ENCODE measurements at places on chromosomes 4 and X.
A peak's percentile ranks its signal among the peaks of the same experiment; 100 is the strongest.

- no peak for DNase-seq
Observed at GRCh38 chr4:100690812-100691211, 173.0 kb upstream of the EMCN start.

DNA sequence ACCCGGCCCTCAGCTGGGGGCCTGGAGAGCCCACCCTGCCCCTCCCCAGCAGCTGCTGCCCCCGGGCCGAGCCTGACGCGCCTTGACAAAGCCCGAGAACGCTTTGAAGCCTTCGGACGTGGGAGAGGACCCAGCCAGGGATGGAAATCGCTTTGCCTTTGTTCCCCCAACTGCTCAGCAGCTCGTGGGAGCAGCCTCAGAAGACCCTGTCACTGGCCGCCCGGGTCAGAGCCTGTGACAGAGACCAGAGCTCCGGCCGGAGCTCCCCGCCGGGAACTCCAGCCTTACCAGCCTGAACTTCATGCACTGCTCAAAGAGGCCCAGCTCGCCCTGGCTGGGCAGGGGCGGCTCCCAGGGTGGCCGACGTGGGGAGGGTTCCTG is 2.6 kb upstream of the SLC6A8 start:
- DNase-seq, result no peak

DNA sequence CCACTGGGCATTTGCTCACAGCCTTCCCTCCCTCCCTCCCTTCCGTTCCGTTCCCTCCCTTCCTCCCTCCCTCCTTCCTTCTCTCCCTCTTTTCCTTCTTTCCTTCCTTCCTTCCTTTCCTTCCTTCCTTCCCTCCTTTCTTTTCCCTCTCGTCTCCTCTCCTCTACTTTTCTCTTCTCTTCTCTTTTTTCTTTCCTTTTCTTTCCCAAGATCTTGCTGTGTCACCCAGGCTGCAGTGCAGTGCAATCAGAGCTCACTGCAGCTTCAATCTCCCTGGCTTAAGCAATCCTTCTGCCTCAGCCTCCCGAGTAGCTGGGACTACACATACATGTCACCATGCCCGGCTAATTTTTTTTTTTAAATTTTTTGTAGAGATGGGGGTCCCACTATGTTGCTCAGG is 26.7 kb upstream of the ING2 start:
- no peak for DNase-seq

- DNase-seq, result peak; percentile 79
Observed at GRCh38 chr4:106587558-106587957, 219.0 kb upstream of the GIMD1 start.

DNA sequence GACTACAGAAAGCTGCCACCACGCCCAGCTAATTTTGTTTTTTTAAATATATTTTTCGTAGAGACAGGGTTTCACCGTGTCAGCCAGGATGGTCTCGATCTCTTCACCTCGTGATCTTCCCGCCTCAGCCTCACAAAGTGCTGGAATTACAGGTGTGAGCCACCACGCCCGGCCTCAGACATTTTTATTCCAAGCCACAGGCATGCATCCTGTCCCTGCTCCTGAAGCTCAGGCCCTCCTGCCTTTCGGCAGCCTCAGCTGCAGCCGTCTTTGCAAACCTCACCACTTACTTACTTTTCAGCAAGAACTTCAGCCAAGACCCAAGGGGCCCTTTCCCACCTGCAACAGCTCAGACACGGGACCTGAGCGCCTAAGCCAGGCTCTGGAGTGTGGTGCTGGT is 26.0 kb downstream of the FAM53A start:
- no peak for DNase-seq

GRCh38 chrX:74351760-74352159 is 47.8 kb downstream of the ZCCHC13 start:
- DNase-seq, result peak; percentile 38

DNA sequence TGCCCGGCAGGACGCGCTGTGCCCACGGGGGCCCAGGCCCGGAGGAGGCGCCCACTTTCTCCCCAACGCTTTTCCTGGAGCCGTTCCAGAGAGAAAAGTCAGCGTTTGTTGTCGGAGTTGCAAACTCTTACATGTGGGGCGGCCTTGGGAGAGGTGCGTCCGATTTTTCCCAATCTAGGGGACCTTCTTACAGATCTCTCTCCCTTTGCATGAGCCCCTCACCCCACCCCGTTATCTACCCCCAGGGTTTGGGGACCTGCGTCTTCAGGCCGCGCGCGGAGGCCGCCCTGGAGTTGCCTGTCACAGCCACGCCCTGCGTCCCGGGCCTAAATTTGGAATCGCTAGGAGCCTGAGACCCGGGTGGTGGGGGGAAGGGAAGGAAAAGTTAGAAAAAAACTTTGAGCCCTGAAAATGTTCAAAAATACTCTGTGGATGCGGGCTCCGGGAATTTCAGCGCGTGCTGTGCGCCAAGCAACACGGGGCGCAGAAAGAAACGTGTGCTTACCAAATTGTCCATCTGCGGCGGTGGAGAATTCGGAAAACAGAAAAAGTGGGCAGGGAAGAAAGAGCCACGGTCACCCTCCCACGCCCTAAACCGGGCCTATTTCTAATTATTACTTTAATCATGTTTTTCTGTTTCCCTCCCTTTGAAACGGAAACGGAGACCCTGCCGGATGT is 587 bp downstream of the CD99 start:
- DNase-seq, result peak; percentile 58

DNA sequence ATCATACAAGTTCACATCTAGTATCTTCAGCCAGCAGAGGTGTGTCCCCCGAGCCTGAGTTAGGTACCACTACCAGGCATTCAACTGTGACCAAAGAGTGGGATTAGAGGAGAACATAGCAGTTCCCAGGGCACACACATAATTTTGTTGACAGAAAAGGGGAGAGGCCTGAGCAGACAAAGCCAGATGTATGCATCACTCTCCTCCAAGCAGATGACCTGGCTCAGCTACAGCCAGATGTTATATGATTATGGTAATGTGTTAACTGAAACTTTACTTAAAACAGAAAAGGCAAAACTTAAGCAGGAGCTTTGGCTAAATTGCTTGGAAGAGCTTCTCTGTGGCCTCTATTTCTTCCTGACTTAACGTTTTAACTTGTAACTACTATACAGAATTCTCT is 88.9 kb downstream of the CC2D2A start:
- no peak for DNase-seq

DNA sequence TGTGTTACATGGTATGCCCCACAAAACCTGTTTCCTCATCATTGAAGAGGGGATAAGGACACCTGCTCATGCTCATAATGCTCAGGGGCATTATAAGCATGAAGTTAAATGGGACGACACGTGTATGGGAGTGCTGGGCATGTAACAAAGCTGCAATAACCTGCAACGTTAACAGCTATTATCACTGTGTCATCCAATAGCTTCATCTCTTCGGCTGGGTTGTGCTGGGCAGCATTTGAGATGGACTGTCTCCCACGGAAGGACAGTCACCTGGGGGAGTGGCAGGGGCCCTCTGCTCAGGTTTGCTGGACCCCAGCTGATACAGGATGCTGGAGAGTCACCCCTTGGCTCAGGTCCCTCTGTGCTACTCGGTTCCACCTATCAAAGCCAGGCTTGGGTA is 94.5 kb downstream of the NSUN7 start:
- DNase-seq, result no peak

DNA sequence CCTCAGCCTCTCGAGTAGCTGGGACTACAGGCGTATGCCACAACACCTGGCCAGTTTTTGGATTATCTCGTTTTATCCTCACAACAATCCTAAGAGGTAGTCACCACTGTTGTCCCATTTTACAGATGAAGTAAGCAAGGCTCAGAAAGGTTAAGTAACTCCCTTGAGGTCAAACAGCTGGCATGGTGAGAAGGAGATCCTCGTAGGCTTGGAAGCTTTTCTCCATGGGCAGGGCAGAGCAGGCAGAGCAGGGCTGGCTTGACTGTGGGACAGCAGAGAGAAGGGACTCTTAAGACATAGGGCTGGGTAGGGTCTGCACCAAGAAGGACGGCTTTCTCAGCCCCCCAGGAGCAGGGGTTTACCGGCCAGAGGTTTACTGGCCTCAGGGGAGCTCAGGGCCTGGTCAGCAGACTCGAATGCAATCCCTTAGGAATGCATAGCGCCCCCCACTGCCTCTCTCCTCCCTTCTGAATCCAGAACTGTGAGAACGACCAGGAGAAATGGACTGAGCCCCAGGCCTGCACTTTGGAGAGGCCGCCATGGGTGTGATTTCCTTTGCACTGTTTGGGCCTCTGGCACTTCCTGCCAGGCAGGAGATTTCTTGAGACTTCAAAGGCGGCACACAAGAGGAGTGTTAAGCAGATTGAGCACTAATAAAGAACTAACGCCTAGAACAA is 14.0 kb upstream of the CDKN2AIP start:
- DNase-seq, result no peak

- no peak for DNase-seq
Observed at GRCh38 chr4:1218634-1219565, 30.0 kb downstream of the CTBP1 start.

DNA sequence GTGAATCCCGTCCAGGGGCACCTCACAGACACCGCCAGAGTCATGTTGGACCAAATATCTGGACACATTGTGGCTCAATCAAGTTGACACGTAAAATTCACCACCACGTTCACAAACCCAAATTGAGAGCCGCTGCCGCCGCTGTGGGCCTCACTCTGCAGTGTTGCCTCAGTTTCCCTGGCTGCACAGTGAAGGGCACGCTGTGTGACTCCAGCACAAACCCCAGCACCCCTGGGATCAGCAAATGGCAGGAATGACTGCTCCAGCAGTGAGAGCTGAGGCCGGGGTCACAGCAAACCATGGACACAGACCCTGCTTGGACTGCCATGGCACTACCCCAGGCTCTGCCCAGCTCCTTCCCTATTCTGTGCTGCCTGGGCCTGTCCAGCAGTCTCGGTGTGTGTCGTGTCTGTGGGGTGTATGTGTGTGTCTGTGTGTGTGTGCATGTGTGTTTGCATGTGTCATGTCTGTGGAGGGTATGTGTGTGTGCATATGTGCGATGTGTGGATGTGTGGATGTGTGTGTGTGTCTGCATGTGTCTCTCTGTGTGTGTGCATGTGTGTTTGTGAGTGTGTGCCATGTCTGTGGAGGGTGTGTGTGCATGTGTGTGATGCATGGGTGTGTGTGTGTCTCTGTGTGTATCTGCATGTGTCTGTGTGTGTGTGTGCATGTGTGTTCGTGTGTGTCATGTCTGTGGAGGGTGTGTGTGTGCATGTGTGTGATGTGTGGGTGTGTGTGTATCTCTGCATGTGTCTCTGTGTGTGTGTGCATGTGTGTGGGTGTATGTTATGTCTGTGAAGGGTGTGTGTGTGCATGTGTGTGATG is 52.2 kb upstream of the ADRA2C start:
- DNase-seq, result no peak

DNA sequence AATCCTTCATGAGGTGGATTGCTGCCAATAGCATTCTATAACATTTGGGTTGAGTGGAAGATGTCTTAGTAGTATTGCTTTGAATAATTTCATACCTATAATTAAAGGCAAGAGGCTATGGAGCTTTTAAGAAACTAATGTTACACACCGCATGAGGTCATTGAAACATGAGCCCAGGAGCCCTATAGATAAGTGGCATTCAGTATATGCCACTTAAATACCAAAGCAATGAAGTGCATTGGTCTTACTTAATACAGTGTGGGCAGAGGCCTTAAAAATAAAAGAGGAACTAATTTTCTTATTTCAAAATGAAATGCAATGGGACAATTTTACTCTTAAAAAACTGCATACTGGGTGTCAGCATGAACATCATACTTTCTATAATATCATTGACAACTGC is 47.5 kb downstream of the SPATA18 start:
- no peak for DNase-seq

DNA sequence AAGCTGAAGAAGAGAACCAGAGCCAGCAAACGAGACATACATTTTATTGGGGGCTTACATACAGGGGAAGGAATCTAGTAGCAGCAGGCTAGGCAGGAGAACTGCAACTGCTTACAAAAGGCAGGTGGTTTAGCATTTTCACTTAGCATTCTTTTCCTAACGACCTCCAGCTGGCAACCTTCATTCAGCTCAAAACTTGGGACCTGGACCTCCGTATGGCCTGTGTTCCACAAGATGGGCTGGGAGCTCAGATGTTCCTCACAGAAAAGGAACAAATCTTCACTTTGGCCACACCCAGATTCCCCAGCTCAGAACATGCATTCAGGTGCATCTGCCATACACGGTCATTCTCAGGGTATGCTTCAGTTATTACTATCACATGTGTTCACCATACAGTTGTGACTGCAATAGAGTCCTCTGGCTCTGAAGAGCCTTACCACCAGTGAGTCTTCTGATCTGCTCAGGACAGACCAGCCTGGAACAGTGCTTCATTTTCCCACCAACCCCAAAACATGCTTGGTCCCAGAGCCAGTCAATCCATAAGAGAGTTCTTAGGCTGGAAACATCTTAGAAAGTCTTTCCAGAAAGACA is 29.6 kb upstream of the AP1AR start:
- no peak for DNase-seq

DNA sequence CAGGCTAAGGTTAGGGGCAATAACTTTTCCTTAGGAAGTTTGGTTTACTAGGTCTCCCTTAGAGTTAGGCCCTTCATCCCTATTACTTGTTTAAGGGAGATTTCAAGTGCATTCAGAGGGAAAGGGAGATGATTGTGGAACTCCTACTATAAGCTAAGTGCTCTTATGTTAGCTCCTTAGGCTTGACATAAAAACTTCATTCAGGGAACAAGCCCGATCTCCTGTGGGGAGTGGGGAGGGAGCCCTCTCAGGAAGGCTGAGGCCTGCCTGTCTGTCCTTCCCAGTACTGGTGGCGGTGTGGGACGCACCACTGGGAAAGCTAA is 8.0 kb downstream of the KLF3 start:
- DNase-seq, result no peak

DNA sequence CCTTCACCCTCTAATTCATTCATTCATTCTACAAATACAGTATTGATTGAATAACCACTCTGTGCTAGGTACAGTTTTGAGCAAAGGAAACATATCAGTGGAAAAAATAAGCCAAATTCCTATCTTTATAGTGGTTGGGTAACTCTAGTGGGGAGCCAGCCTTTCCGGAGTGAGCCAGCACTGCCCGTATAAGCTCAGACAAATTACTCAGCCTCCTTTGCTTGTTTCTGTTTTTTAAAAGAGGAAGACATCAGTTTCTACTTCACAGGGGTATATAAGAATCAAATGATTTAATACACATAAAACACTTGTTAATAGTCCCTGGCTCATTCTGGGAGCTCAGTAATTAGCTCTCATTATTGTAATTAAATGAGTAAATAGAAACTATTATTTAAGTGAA is 238.2 kb upstream of the MAD2L1 start:
- no peak for DNase-seq

DNA sequence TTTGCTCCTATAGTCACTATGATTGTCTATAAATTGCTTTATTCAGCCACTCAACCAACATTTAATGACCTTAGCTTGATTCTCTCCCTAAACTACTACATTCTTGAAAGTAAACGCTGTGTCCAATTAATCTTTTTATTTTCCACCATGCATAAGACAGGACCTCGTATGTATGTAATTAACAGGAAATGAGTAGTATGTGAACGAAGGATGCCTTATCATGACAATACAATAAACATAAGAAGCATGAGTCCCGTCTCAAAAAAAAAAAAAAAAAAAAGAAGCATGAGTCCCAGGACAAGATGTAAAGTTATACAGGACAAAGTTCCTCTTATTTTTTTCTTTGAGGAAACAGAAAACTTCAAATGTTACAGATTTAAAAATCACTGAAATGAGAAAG is 92.5 kb downstream of the PPP3CA start:
- no peak for DNase-seq

Data from EL (cell line).